ENCODE measurements at places on chromosomes 6 and 20.

- DNase-seq = no peak
These were observed 32.8 kb downstream of the RBM24 start for GRCh38 chr6:17313971-17314370.

GRCh38 chr6:33578588-33579011 lies 1.5 kb downstream of the BAK1 start:
- no peak for DNase-seq

DNA sequence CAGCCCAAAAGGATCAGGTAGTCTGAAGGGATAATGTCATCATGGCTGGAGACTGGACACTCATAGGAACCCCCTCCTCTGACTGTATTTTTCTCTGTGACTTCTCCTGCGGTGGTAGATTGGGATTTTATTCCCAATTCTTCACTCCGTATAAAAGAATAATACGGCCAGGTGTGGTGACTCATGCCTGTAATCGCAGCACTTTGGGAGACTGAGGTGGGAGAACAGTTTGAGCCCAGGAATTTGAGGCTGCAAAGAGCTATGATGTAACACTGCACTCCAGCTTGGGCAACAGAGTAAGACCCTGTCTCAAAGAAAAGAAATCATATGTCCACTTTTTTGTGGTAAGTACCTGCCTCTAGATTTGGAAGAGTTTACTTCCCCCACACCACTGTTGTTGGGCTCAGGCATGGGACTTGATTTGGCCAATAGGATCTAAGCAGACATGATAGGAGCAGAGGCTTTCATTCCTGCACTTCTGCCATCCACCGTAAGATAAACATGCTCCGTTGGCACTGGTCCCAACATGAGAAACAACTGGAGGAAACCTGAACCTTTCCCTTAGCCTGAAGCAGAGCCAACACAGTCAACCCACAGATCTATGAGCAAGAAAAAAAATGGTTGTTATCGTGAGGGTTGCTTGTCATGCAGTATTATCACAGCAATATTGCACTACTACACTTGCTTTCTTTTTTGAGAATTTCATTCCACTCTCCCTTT lies 82.0 kb downstream of the JPH2 start:
- peak; percentile 83 for DNase-seq

DNA sequence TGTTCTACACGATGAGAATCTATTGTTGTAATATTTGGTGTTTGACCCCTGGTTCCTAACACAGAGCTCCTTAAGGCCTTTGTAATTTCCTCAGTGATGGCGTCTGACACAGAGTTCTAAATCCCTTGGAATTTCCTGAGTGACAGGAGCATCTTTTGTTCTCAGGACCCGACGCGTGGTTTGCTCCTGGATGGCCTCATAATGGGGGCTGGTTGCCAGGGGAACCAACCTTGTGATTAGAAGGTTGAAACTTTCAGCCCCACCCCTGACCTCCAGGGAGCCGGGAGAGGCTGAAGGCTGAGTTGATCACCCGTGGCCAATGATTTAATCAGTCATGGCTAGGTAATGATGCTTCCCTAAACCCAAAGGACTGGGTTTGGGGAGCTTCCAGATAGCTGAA lies 20.5 kb upstream of the ZNF133 start:
- DNase-seq = no peak

DNA sequence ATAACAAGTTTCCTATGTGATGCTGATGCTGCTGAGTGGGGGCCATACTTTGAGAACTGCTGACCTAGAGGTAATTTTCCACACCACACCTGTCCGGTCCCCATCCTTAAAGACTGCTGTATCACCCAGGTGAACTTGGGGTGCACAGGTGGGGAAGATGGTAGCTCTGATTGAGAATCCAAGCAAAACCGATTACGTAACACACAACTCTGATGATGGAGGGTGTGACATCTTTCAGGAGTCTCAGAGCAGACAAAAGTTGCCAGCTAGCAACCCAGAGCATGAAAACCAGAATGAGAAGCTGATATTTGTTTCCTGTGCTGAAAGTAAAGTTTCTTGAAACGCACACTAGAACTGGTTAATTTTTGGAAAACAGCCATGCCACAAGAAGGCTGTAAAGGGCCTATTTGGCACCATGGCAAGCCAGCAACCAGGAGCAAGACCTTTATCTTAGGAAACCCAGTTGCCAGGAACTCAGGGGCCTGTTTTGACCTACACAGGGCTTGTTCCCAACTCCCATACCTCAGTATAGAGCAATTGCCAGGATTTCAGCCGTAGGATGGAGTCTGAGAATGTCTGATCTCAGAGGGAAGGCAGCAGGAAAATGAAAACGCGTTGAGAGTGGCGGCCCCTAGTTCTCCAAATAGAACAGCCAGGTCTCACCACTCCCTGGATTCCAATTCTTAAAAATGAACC lies 21.6 kb upstream of the TBC1D7 start:
- peak; percentile 78 for DNase-seq

DNA sequence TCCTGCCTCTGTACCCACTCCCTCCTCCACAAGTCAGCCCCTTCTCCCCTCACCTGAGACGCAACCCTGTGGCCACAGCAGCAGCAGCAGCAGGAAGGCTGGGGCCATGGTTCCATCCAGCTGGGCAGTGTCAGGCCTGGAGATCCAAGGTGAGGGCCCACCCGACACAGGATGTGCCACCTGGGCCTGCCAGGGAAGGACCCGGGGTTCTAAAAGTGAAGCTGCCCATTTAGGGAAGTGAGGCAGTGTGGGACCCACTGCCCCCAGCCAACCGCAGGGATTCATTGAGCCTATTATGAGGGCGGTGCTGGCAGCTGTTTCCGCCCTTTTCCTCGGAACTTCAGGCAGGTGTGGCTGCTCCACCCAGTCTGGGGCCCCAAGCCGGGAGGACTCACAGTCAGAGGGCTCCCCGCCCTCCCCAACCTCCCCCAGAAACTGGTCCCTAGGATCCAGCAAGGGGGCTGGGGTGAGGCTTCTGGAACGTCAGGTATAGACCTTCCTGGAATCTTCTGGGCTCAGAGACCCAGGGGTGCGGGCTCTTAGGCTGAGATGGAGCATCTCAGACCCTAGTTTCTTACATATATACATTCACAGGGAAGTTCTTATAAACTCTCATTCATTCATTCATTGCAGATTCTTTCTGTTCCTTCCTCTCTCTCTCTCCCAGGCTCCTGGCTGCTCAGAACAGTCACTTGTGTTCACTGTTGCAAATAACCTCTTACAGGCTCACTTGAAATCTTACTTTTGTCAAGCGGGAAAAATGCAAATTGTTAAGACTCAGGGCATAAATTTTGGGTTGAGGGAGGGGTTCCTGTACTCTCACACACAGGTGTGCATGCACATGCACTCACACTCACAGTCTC lies at the start of gene TREML2:
TSS of gene TREML2 (minus strand) at position 249 of the 863 bp plus-strand sequence. CDS start at position 108, 141 bp downstream.
- DNase-seq = no peak

DNA sequence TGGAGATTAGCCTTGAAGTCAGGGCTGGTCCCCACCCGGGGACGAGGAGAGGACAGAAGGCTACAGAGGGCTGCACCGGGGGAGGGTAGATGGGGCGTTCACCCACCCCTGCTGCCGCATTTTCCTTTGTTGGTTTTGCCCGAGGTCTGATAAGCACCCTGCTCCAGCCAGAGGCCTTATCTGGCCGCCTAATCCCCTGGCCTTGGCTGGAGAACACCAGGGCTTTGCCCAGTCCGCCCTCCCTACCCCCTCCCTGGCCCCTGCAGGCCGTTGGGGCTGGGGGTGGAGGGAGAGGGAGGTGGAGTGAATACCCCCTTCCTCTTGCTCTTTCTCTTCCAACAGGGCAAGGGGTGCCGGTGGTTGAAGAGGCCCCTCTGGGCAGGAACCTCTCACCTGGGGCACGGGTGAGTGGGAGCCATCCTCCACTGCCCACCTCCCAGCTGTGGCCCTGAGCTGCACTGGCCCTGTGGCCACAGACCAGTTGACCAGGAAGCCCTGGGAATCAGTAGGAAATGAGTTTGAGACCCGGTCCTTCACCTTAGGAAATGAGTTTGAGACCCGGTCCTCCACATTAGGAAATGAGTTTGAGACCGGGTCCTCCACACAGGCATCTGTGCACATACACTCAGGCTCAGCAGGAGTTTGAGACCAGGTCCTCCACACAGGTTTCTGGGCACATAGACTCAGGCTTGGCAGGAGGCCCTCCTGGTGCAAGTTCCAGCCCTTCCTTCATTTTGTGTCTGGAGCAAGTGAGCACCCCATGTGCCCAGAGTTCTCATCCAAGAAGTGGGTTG lies 12.0 kb upstream of the GATA5 start:
- no peak for DNase-seq

- peak; percentile 73 for DNase-seq
These were observed 11.0 kb downstream of the TSPYL1 start for GRCh38 chr6:116268589-116269293.

- DNase-seq = peak; percentile 33
These were observed 899.4 kb upstream of the FLRT3 start for GRCh38 chr20:15236812-15237211.

- DNase-seq = no peak
These were observed 663 bp downstream of the COQ3 start for GRCh38 chr6:99393366-99393697.

- peak; percentile 44 for DNase-seq
These were observed 253.2 kb downstream of the PLCB1 start for GRCh38 chr20:8385247-8385646.

DNA sequence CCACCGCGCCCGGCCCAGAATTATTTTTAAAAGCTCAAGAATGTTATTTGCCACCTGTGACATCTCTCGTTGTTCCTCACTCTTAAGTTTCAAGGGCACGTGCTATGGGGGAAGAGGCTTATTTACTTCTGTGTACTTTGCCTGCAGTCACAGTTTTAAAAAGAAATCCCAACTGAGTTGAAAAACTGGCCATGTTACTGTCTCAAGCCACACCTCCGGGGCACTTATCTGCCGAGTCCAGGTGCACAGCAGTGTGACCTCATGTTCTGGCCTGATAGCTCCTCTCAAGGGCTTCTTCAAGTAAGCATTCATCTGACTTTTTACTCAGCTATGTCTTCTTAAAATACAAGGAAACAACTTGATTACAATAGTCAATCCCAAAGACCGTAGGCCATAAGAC lies 34.5 kb downstream of the SHLD1 start:
- DNase-seq = no peak

GRCh38 chr6:168158980-168159349 lies 80.0 kb upstream of the FRMD1 start:
- DNase-seq = no peak

GRCh38 chr20:12554426-12554825 lies 454.3 kb upstream of the SPTLC3 start:
- no peak for DNase-seq

GRCh38 chr6:11968241-11968806 lies 43.8 kb upstream of the HIVEP1 start:
- DNase-seq = no peak

DNA sequence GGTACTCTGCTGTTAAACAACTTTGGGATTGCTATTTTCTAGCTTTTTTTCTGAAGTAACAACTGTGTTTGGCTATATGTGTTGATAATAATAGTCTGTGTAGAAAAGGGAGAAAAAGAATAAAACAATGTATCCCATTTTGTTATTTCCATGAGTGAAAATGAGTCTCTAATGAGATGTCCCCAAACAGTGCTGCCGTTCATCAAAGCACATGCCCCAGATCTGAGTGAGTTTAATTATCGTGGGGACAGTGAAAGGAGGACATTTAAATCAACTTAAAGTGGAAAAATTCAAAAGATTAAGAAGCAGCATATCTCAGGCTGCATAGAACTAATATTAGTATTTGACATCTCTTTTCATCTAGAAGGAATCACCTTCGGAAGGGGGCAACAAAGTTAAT lies 59.6 kb downstream of the NCOA7 start:
- no peak for DNase-seq

DNA sequence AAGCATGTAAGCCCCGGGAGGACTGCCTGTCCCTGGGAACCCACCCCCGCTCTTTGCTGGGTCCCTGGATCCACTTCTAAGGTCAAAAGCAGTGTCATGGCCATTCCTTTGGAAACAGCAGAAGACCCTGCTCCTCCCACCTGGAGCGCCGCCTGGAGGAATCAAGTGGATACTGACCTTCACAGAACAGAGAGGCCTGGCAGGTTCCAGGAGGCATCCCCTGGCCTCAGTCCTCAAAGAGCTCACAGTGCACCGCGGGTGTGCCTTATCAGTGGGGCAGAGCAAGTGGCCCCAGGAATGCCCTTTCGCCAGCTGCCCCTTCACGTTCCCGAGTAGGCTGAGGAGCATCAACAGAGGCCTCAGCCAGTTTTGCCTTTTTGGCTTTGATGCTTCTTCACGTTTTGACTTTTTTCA lies 11.1 kb upstream of the SLC4A11 start:
- DNase-seq = no peak

DNA sequence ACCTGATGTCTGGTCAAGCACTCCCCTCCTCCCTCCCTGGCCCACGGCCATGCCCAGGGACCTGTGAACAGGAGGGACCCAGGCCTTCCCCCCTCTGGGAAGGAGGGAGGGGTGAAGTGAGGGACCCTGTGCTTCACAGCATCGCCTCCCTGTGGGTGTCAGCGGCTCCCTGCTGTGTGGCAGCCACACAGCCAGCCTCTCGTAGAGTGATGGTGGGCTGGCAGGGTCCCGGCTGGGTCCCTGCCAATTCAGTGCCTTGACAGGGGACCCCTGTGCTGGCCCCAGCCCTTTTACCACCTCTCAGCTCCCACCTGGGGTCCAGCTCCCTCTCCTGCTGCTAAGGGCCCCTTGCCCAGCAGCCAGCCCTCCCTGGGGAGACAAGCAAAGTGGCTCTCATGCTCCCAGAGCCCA lies 31.3 kb upstream of the GRM4 start:
- DNase-seq = no peak

DNA sequence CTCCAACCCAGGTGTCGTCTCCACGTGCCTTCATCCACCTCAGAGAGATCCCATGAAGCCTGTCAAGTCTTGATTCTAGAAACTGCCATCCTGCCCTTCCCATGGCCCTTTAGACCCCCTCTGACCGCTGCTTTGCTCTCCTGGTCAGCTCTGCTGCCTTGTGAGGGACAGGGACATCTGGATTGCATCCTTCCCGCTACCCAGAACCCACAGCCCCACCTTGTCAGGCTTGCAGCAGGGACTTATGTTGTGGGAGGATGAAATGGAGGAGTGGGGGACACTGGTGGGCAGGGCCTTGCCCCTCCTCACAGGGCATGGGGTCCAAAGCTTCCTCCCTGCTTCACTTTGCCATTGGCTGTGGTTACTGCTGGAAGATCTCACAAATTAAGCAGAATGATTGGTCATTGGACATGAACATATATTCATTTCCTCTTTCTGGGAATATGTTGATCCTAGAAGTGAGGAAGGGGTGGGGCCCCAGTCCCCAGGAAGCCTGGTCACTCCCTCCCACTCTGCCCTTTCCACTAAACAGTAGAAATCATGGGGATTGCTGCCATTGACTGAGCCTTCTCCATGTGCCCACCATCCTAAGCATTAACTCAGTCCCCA lies 4.5 kb downstream of the GLP1R start:
- DNase-seq = no peak

DNA sequence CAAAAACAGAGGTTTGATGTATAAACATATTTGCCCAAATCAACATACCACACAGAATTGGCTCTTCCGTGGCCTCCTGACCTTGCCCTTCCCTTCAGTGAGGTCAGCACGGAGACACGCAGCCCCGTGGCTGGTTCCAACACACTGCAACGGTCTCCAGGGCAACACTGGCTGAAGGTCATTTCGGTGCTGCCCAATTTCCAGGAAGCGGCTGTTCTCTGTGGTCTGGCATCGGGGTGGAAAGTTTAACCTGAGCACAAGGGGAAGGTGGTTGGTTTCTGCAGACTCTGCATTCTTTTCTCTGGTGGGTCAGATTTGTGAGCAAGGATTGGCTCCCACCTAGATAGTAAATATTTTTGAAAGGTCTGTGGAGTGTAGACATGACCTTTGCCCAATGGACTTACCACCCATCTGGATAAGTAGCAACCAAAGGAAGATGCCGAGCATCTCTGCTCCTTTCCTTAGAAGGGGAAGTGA lies 177.6 kb upstream of the PHACTR1 start:
- DNase-seq = peak; percentile 69
